Activated T-cell treated with anti-CD3 and anti-CD28 coated beads for 1 hour (primary cell): ENCODE measurements at places on chromosomes 6 and 20.

GRCh38 chr6:20706238-20706938 is 172.1 kb downstream of the CDKAL1 start:
- DNase-seq, result no peak

DNA sequence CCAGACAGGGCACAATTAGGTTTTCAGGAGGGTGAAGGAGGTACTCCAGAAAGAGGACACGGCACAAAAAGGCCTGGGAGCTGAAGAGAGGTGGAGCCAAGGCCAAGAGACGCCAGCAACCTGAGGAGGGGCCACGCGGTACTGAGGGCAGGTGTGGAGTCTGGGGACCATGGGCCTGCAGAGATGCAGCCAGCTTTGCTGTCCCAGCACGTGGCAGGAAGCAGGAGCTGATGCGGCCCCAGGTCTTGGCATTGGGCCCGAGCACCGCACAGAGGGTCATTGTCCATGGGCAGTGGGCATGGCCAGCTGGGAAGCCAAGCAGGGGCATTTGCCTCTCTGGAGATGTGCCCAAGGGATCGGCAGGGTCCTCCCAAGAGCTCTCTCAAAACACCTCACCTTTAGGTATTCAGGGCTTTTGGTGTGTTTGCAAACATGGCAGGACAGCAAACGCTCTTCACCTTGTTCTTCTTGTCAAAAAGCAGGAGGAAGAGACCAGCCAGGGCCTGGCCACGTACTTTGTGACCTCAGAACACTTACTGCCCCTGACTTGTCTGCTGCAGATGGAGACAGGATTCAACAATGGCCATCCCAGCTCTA is 1.4 kb upstream of the BPIFB1 start:
- no peak for DNase-seq

DNA sequence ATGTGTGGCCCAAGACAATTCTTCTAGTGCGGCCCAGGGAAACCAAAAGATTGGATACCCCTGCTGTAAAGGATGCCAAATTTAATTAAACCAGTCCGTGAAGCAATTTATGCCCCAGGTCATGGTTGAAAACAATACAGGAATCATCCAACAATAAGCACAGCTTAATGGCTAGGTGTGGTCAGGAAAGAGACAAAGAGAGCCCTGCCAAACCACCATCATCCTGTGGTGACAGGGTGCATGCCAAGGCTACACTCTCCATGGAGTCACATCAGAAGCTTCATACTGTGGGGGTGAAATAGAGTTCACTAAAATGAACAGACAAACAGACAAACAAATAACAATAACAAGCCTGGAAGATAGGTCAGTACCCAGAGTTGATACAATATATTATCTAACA is 62.7 kb downstream of the DZANK1 start:
- no peak for DNase-seq

- no peak for DNase-seq
Measured at GRCh38 chr20:47985092-47985850, 200.0 kb upstream of the SULF2 start.

DNA sequence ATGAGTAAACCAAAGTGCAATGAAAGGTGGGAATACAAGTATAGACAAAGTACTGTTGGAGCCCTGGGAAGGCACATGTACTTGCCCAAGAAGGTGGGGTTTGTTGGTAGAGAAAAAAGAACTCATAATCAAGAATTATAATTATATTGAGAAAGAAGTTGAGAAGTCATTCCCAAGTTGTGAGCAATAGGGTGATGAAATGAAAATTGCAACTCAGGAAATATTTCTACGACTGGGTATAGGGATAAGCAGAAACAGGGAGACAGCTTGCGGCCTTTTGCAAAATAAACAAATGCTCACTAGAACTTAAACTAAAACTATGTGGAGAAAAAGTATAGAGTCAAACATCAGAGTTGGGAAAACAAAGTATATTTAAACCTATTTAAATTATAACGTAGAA is 250.7 kb upstream of the FAM83B start:
- no peak for DNase-seq

DNA sequence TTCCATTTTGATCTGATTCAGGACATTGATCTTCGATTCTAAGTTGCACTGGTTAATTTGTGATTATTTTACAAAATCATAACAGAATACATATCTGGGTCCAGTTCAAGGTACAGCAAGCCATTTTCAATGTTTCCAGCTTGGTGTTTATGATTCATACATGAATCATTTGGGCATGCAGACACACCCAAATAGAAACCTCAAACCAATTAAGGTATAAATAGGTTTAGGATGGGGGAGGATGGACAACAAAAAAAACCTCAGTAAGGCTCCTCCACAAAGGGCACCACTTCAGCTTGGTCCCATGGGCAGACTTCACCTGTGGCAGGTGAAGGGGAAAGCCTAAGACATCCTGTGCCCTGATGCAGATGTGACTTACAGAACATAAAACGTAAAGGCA is 192.7 kb downstream of the KHDC1L start:
- no peak for DNase-seq

DNA sequence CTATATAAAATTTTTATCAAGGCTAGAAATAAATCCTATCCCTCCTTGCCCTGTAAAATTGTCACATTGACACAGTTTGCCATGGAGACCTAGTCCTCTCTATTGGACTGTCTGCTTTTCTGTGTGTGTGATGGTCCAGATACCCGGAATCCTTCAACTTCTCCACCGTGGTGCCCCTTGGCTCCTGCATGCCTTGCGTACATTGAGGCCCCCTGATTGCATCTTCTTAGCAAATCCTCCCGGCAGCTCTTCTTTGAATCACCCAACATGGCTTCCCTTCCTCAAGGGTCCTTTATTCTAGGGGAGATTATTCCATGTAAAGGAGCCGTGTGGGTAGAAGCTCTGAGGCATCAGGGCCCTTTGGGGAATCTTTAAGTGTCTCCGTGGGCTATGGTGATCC is 219.5 kb downstream of the CDC5L start:
- DNase-seq, result no peak

DNA sequence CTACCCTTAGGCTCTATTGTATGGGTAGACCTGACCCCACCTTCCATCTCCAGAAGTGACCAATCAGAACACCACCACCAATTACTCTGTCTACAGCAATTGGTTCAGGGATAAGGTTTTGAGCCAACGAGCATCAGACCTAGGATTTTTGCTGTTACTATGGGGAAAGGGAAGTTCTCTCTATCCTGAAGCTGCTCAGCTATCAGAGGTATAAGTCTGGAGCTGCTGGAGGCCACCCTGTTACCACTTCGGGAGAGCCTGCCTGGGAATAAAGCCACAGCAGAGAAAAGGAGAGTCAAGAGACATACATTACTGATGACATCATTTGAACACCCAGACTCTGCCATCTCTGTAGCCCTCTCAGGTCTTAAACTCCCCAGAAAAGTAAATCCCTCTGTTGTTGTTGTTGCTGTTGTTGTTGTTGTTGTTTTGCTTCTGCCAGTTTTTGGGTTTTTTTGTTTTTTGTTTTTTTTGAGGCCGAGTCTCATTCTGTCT is 94.5 kb downstream of the PREX1 start:
- no peak for DNase-seq

GRCh38 chr6:80004173-80005072 is at the start of gene TTK:
TSS of gene TTK (plus strand) at chr6:80004649. CDS start at chr6:80005844, 1,195 bp downstream.
- peak; percentile 86 for DNase-seq

DNA sequence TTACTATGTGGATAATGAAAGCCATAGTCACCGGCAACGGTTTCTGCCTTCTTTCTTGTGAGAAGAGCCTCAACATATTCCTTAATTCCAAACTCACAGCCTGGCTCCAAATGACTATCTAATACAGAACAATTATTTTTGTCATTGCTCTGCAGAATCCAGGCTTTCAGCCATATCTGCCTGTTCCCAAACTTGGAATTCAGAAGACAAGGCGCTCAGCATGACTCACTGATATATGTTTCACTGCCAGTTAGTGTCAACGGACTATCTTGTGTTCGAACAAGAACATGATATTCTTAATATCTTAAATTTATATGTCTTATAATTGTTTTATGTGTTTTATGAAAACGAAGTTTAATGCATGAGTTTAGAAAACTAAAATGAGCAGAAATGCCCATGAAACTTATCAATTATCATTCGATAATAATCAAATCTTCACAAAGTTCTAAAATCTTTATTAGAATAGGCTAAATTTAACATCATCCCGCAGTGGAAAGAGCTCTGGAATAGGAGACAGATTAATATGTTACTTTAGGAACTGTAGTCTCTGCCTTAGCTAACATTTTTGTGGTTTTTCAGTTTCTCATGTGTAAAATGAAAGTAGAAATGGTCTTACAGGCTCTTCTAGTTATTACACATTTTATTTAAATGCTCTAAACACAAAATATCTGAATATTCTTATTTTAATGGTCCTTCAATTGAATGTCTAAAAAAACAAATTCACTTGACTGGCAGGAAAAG is 669.3 kb upstream of the GJE1 start:
- DNase-seq, result no peak

- no peak for DNase-seq
Measured at GRCh38 chr6:44642870-44643522, 255.5 kb downstream of the CDC5L start.

GRCh38 chr6:71473926-71474325 is 185.3 kb downstream of the OGFRL1 start:
- no peak for DNase-seq

DNA sequence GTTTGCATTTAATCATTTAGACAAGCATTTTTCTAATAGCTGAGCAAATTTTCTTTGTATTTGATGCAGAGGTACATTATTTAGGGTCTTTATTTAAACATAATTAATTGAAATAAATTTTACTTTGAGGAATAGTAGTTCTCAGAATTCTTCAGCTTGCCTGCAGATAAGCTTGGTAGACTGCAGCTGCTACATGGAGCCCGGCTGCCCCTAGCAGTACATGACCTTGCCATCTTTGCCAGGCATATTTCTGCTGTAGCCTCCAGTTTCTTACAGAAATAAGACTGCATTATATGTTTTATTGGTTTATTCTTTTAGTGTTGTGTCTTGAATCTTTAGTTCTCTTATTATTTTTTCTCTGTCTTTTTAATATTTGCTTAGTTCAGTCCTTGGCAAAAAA is 396.8 kb downstream of the QKI start:
- no peak for DNase-seq

GRCh38 chr6:136429264-136430065 is 120.8 kb downstream of the MAP7 start:
- DNase-seq, result no peak

- DNase-seq, result no peak
Measured at GRCh38 chr20:53040693-53041589, 68.8 kb downstream of the TSHZ2 start.

- no peak for DNase-seq
Measured at GRCh38 chr6:141029908-141030307, 1102.8 kb upstream of the GJE1 start.
